ENCODE measurements at places on chromosomes 1 and 21.

DNA sequence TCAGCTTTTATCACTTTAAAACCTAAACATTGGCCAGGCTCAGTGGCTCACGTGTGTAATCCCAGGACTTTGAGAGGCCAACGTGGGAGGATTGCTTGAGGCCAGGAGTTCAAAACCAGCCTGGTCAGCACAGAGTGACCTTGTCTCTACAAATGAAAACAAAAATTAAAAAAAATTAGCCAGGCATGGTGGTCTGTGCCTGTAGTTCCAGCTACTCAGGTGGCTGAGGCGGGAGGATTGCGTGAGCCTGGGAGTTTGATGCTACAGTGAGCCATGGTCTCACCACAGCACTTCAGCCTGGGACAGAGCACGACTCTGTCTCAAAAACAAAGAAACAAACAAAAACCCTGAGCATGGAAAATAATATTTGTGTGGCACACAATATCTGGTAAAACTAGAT is 143.5 kb upstream of the HNRNPU start:
- no peak for DNase-seq

GRCh38 chr1:153525088-153525728 is 10.6 kb downstream of the S100A6 start:
- DNase-seq, result no peak

GRCh38 chr21:16085421-16085820 is 355.6 kb downstream of the USP25 start:
- no peak for DNase-seq

DNA sequence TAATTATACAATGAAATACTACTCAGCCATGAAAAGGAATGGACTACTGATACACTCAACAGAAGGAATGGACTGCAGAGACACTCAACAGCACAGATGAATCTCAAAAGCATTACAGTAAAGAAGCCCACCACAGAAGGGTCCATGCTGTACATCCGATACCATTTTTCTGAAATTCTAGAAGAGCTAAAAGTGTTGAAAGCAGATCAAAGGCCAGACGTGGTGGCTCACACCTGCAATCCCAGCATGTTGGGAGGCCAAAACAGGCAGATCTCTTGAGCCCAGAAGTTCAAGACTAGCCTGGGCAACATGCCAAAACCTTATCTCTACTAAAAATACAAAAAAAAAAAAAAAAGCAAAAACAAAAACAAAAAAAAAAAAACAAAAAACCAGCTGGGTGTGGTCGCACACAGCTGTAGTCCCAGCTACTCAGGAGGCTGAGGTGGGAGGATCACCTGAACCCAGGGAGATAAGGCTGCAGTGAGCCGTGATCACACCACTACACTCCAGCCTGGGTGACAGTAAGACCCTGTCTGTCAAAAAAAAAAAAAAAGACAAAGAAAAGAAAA is 15.5 kb downstream of the PPP1R15B start:
- DNase-seq, result no peak

DNA sequence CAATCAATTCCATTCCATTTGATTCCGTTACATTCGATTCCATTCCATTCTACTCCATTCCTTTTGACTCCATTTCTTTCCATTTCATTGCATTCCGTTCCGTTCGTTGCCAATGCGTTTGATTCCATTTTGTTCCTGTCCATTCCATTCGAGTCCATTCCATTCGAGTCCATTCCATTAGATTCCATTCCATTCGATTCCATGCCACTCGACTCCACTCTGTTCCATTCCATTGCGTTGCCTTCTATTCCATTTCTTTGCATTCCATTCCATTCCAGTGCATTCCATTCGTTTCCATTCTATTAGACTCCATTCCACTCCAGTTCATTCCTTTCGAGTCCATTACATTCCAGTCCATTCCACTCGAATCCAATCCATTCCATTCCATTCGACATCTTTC is 2587.5 kb upstream of the TPTE start:
- no peak for DNase-seq

DNA sequence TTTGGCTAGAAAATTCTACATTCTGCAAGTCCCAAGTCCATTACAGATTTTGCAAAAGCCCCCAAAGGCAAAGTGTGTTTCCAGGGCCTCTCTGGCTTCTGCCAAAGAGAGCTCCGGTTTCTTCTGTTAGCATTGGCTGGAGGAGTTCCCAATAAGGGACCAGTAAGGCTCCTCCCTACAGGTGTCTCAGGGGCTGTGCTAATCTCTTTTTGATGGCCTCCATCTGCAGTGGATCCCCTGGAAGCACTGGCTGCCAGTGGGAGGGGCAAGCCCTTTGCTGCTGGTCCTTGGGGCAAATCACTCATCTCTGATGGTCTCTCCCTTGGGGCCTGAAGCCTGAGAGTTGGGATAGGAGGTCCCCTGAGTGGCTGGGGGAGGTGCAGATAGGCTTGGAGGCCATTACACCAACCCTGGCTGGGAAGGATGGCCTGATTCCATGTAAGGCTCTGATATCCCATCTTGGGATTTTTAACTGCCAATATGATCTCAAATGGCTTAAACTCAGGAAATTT is 89.1 kb upstream of the USP24 start:
- no peak for DNase-seq

DNA sequence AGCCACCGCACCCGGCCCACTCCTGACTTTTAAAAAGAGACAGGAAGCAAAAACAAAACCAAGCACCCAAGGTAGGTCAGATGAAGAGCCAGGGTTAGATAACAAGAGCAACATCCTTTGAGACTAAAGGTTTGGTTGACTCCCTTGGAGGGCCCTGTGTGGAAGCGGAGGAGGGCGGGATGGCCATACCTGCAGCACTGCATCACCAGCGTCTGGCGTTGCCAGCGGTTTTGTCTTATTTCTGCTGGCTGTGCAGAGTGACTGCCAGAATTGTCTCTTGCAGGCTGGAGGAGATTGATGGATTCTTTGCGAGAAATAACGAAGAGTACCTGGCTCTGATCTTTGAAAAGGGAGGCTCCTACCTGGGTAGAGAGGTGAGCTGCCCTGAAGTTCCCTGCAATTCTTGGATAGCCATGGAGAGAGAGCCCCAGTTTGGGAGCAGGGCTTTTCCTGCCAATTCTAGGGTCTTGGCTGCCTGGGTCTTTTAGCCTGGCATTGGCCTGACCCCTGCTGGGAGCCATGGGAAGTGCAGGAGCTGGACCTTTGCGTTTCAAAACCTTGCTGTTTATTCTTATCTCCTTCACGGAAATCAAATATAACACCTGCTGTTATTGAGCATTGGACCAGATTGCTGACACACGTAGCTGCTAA is 24.0 kb downstream of the QSOX1 start:
- DNase-seq, result peak; percentile 61

- no peak for DNase-seq
These were observed 112.7 kb downstream of the PRDM2 start for GRCh38 chr1:13812456-13813397.

- no peak for DNase-seq
These were observed 15.2 kb downstream of the PRR9 start for GRCh38 chr1:153232553-153232952.

- no peak for DNase-seq
These were observed 30.5 kb upstream of the CLCA4 start for GRCh38 chr1:86516335-86516734.

DNA sequence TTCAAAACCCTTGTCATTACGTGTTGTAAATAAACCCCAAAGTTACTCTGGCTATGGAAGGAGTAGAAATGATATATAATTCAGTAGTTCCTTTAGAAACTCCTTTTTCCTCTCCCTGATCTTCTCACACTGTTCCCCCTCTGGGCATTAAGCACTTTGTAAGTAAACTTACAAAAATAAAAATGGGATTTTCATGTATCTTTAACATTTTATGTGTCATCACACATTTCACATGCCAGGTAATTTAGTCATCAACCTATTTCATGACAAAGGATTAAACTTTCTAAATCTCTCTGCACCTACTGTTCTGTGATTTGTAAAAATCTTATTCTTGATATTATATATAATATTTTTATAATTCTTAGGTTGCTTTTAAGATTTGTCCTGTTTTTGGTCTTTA is 176.9 kb downstream of the NEK7 start:
- DNase-seq, result no peak

GRCh38 chr1:100868364-100868995 is 26.2 kb downstream of the EXTL2 start:
- DNase-seq, result no peak

- DNase-seq, result no peak
These were observed 3.9 kb downstream of the EPHA2 start for GRCh38 chr1:16151995-16152384.

DNA sequence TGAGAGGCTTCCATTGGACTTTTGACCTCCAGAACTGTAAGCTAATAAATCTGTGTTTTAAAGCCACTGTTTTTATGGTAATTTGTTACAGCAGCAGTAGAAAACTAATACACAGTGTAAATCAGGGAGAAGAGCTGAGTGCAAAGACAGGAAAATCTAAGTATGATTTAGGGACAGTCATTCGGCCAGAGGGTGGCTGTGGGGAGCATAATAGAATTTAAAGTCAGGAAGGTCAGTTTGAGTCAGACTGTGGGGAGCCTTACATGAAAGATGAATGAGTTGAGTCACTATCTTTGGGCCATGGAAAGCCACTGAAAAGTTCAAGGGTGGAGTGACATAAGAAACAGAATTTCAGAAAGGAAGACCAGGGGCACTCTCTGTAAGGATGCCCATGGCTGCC is 52.4 kb upstream of the SSX2IP start:
- no peak for DNase-seq

GRCh38 chr1:14866911-14867612 is 268.6 kb downstream of the KAZN start:
- no peak for DNase-seq

- DNase-seq, result no peak
These were observed 131.6 kb downstream of the LHX8 start for GRCh38 chr1:75265792-75266191.

- DNase-seq, result no peak
These were observed 196.1 kb upstream of the FGGY start for GRCh38 chr1:59100708-59101374.

- no peak for DNase-seq
These were observed 36.4 kb upstream of the CLDN14 start for GRCh38 chr21:36516281-36516680.

DNA sequence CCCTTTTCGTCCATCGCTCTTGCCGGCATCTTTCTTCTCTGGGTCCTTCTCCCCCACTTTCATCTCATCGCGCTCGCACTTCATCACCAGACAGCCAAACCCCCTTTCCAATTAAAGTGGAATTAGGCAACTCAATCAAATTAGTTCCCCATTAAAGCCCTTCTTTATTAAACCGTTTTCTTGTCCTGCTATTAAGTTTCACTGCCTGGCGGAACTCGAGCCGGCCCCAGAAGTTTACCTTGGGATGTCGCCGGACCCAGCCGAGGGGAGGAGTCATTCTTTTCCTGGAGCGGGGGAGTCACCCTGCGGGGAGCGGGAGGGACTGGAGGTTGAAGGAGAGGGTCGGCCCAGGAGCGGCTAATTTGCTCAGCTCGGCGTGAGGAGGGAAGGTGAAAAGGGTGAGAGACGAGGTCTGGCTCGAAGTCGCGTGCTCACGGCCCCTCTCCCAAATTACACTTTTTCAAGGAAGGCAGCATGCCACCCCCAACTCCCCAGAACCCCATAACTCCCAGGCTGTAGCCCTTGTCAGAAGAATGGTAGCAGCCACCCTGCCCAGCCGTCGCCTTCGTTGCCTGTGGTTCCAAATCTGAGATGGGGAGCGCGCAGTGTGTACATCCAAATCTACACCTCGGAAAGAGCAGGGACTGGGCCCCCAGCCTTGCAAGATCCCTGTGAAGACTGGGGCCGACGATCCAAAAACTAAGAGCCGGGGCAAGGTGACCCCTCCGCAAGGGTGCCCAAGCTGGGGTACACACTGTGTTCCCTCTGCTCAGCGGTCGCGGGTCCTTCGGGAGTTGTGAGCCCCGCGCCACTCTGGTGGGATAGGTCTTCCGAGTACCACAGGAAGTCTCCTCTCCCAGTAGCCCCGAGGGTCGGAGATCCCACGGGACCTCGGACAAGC is 6.4 kb downstream of the DMRTA2 start:
- DNase-seq, result no peak

GRCh38 chr1:59494145-59494833 is 197.4 kb downstream of the FGGY start:
- DNase-seq, result no peak

DNA sequence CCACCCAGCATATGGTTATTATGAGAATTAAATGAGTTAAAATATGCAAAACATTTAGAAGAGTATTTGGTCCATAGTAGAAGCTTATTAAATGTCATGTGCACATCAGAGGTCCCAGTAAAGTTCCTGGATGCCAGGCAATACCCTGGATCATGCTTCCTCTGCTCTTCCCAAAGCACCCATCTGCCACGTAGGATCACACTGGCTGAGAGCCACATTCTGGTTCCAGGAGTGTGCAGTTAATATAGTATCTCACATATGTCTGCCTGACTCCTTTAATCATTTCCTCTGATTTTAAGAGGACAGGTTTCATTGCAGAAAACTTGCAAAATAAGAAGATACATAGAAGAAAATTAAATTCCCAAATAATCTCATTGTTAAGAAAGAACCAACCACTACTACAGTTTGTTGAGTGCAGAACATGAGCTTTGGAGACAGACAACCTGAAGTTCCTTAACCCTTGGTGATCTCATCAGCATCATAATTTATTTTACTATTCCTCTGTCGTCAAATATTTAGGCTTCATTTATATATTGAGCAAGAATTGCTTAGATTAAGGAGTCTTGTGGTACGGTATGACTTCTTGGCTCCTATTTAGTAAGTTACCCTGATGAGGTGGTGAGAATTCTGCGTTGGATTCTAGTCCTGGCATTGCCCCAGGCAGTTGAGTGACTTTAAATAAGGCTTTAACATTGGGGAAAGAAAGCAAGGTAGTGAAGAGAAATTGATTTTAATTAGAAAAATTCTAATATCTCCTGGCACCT is 12.3 kb downstream of the SGIP1 start:
- no peak for DNase-seq

- DNase-seq, result no peak
These were observed 13.6 kb downstream of the SDCCAG8 start for GRCh38 chr1:243269461-243269801.

- no peak for DNase-seq
These were observed 1.9 kb downstream of the MAP3K6 start for GRCh38 chr1:27364696-27365371.

- no peak for DNase-seq
These were observed 56.6 kb upstream of the C1orf174 start for GRCh38 chr1:3956527-3957170.

DNA sequence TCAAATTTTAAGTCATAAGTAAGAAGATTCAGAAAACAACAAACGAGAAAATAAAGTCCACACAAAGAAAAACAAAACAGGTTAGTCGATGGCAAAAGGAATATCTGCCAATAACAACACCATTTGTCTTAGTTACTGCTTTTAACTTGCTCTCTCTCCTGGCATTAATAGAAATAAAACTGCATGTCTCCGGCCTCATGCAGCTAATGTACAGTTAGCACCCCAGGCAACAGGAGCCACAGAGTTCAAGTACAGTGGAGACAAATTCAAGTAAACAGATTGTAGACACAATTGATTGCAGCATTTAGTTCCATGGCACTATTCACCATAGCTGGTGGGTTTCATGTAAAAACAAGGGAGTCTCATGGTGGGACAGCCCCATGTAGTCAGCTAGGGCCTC is 33.5 kb downstream of the SUSD4 start:
- DNase-seq, result no peak

GRCh38 chr1:8763888-8764287 is 53.6 kb downstream of the RERE start:
- DNase-seq, result no peak

GRCh38 chr1:3811595-3811911 is 15.3 kb upstream of the LRRC47 start:
- no peak for DNase-seq

- no peak for DNase-seq
These were observed 21.9 kb downstream of the ABCD3 start for GRCh38 chr1:94440088-94440487.

- no peak for DNase-seq
These were observed 50.5 kb upstream of the PRRC2C start for GRCh38 chr1:171434717-171435346.

- no peak for DNase-seq
These were observed 15.1 kb upstream of the PITHD1 start for GRCh38 chr1:23763041-23763577.

Data from stimulated activated CD4-positive, alpha-beta T cell treated with anti-CD3 and anti-CD28 coated beads, TNF-alpha, amount 100 ng/mL, for 1 hour (primary cell).